ENCODE measurements at places on chromosomes 5 and 9. TPM values are rescaled to one million over a fixed set of nuclear protein-coding genes. Genes with fewer than 3 reads are reported as not detected.

- DNase-seq = no peak
Measured at GRCh38 chr5:59517926-59518585, 375.5 kb downstream of the PDE4D start.

DNA sequence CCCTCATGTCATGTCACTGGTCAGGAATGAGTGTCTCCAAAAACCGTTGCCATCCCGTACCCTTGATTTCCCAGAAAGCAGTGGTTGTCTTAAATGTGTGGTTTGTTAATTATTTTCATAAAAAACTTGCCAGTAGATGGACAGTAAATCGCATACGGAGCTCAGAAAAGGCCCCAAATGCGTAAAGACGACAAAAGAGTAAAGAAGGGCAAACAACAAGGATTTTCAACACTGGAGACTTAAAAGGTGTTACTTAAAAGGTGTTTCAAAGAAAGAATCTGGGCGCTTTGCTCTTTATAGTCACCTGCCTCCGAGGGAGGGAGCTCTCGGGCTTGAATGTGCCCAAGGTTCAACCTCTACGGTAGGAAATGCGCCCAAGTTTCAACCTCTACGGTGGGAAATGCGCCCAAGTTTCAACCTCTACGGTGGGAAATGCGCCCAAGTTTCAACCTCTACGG, 734 bp downstream of the KIF27 start:
- no peak for DNase-seq

- DNase-seq = no peak
Measured at GRCh38 chr5:74237571-74238145, 402.9 kb downstream of the ENC1 start.

GRCh38 chr9:113709721-113710120, 166.4 kb upstream of the ZNF618 start:
- DNase-seq = no peak

GRCh38 chr5:51990241-51990640, 607.0 kb downstream of the ISL1 start:
- no peak for DNase-seq

- DNase-seq = no peak
Measured at GRCh38 chr5:59007460-59008063, 424.7 kb downstream of the RAB3C start.

GRCh38 chr9:16143310-16143709, 590.5 kb downstream of the CCDC171 start:
- no peak for DNase-seq

GRCh38 chr5:157481265-157481664, 21.3 kb downstream of the NIPAL4 start:
- DNase-seq = no peak

GRCh38 chr5:163978897-163979296, 473.5 kb downstream of the MAT2B start:
- no peak for DNase-seq

DNA sequence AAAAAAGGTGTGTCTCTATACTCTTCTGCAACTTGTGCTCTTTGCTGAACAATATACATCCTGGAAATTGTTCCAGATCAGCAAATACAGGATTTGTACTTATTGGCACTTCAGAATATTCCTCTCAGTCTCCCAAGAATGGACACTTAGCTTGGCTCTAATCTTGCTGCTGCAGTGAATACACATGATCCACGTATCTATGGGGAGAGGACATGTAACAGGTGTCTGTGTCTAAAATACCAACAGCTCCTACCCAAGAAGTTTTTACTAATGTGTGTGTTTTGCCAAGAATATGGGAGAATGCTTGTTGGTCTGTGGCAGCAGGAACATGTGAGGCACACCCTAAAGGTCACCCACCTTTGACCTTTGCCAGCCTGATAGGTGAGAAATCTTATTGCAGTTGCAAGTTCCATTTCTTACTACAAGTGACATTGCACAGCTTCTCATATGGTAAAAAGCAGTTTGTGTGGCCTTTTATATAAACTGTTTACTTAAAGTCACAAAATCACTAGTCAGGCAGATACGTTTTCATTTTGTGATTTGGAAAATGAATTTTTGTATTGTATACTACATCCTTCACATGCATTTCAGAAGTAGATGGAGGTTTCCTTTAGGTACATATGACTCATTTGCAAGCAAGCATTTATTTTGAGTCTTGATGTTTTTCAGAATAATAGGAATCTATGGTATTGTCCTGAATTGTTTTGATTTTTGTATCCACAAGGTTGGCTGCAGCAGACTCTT, 35.8 kb downstream of the PHF2 start:
- DNase-seq = no peak

GRCh38 chr5:145887976-145888574, 15.3 kb upstream of the GRXCR2 start:
- DNase-seq = no peak

DNA sequence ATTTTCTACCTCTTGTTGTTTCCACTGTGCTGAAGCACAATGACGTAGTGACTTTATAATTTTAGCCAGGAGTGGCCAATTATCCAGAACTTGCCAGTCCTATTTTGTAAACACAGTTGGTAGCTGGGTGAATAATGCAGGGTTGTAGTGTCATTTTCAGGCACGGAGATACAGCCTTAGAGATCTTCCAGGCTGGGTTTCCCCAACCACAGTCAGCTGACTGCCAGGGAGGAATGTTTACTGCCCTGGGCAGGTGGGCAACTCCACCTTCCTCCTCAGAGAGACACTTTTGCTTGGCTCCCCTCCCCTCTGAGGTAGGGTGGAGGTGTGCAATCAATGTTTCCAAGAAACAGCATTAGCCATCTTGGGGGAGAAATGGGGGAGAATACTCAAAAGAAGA, 228.1 kb upstream of the NR4A3 start:
- DNase-seq = no peak

- DNase-seq = no peak
Measured at GRCh38 chr9:95736891-95737522, 138.5 kb upstream of the ERCC6L2 start.

DNA sequence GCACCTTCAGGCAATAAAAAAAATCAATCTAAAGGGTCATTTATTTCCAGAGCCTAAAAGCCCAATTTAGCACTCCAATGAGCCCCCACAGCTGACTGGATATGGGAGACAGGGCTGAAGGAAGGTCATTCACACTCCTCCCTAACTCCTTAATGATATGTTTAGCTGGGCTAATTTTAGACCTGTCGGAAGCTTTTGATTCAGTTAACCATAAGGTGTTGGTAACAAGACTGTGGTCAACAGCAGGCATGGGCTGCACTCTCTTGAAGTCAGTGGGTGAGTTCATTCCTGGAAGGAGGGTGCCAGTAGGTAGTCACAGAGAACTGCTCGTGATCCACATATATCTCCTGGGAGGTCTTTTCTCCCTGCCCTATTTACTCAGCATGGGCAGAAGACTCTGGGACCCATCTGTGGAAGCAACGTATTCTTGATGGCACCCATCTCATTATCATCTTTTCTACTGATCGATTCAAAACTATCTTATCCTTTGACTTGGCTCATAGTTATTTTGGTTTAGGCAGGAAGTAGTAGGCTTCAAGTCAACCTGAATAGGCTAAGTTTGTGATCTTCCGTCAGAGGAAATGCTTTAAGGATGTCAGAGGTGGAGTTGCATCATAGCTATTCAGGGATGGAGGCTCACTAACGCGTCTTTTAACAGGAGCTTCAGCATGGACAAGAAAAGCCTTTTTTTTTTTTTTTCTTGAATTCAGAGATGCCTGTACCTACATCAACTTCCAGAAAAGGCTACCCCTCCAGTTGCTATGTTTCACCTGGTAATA, 367.7 kb upstream of the SLC30A5 start:
- no peak for DNase-seq

GRCh38 chr5:67031692-67032091, 164.9 kb downstream of the CD180 start:
- no peak for DNase-seq

DNA sequence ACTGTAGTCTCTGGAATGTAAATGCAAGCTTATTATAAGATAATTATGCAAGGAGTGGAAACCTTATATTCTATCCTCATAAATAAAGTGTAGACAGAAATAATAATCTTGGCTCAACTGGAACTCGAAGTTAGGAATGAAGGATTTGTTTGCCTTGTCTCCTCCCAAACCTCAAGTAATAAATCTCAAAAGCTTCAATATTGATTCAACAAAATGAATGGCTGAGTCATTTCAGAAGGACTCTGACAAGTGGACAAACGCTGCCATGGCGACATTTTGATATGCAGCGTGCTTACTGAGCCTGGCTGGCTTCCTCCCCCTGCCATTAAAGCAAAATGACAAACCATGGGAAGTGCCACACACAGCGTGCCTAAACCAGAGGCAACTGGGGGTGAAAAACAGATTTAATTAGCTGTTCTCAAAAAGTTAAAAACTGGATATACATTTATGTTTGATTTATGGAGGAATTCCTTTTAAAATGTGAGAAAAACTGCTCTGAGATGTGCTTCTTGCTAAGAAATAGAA, 10.5 kb upstream of the ADGRV1 start:
- no peak for DNase-seq

GRCh38 chr5:5504325-5504724, 81.8 kb downstream of the ICE1 start:
- DNase-seq = no peak

GRCh38 chr9:101711330-101711941, 27.0 kb downstream of the GRIN3A start:
- no peak for DNase-seq

DNA sequence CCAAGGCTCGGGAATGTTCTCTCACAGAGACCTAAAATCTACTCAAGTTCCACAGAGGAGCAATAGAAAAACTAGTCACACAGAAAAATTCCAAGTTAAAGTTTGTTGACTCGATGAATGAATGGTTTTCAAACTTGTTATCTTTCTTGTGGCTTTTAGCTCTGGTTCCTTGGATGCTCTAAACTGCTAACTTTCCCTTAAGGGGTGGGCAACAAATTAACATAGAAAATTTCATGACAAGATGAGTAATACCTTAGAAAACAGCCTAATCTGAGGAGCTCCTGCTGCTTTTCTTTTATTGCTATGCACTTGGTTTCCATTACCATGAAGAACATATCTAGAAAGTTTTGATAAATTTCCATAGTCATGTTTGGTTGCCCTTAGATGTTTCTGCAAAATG, 100.2 kb upstream of the CCDC112 start:
- no peak for DNase-seq

GRCh38 chr5:132227235-132227484, 493 bp downstream of the P4HA2 start:
- no peak for DNase-seq

GRCh38 chr9:102309379-102309778, 570.9 kb upstream of the GRIN3A start:
- no peak for DNase-seq

DNA sequence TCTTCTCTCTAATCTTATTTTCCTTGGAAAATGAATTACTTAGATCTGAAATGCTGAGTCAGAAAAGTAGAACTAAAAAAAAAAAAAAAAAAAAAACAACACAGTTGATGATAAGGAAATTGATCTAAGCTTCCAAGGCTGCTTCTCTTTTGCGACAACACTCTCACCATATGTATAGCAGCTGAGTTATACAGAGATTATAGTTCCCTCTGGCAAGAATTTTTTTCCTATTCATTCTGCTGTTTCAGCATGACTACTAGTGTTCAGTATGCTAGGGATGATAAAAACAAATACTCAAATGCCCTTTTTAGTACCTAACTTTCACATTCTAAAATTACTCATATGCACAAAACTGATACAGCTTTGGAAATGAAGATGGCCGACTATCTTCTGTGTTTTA, 267.3 kb downstream of the MLLT3 start:
- DNase-seq = no peak

DNA sequence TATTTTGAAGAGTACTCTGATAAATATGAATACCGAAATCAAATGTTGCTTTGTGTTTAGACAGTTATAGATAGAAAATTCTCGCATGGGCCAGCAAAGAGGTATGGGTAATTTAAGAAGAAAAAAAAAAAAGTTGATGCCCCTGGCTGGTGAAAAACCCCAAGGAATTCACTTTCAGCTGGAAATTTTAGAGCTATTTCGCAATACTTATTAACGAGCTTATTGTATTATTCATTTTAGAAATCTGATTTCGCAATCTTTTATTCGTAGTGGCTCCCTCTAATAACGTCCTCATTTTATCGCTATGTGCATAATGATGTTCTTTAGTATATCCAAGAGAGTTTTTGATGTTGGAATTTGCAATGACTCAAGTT, 18.5 kb upstream of the FER start:
- no peak for DNase-seq

- DNase-seq = no peak
Measured at GRCh38 chr9:131559421-131560000, 14.2 kb downstream of the PRRT1B start.

DNA sequence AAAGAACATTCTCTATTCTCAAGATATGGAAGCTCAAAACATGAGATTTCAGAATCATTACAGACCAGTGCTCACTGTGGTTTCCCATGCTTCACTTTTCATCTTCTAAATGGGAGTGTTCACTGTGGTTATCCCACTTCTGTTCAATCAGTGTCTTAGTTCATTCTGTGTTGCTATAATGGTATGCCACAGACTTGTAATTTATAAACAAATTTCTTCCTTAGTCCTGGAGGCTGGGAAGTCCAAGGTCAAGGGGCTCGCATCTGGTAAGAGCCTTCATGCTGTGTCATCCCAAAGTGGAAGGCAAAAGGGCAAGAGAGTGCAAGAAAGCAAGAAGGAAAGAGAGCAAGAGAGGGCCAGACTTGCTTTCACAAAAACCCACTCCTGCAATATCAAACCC, 146.3 kb downstream of the TTC39B start:
- DNase-seq = no peak

DNA sequence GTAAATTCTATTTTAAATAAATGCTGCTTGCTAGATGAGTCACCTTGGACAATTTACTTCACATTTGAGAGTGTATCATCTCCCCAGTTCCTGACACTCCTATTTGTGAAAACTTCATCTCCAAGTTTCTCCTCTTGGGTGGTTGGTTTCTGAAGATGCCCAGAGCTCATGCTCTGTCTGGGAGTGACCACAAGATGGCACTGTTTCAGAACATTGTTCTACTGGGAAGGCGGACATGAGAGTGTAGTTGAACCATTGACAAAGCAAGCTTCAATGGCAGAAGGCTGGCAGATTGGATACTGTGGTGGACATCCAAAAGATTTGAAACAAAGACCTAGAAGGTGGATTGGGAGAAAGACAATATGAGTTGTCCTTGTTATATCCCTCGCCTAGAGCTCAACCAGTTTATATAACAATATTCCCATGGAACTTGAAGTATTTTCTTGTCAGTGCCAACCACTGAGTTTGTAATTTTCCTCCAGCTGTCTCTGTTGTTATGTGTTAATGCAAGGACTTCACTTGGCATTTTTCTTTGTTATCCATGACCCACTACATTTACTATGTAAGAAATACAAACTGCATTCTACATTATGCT, 234.3 kb upstream of the ANKH start:
- no peak for DNase-seq

DNA sequence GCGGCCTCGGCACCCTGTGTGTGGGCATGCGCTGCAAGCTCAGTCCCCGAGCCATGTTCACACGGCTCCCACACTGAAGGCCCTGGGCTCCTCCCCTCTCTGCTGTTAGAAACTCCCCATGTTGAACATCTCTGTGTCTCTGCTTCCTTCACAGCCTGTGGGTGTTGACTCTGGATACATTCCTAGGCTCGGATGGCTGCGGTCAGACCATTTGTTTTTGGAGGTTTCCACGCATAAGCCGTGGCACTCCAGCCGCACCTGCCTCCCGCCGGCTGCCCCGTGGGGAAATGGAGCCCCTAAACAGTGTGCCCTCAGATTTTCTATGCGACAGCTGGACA, 31.2 kb upstream of the LRRC14B start:
- DNase-seq = no peak

SLC36A3 gene
- not detected for total RNA-seq

LCN9 gene
- not detected for total RNA-seq

PCDHB16 gene
- total RNA-seq = 5.3 TPM

NDOR1 gene
- total RNA-seq = 3.3 TPM

FGD3 gene
- 17.9 TPM for total RNA-seq

ARID3C gene
- 0.82 TPM for total RNA-seq

ENTPD2 gene
- 0.82 TPM for total RNA-seq

PHF24 gene
- total RNA-seq = 19.2 TPM

MCC gene
- 10.2 TPM for total RNA-seq

DDX4 gene
- total RNA-seq = 0.82 TPM
